Left kidney (tissue), 8 donors: ENCODE measurements at places on chromosomes 2 and 18. TPM values are rescaled to one million over a fixed set of nuclear protein-coding genes. Genes with fewer than 3 reads are reported as not detected.

GRCh38 chr2:171729952-171730317 lies 42.7 kb downstream of the DYNC1I2 start:
- DNase-seq: no peak

DNA sequence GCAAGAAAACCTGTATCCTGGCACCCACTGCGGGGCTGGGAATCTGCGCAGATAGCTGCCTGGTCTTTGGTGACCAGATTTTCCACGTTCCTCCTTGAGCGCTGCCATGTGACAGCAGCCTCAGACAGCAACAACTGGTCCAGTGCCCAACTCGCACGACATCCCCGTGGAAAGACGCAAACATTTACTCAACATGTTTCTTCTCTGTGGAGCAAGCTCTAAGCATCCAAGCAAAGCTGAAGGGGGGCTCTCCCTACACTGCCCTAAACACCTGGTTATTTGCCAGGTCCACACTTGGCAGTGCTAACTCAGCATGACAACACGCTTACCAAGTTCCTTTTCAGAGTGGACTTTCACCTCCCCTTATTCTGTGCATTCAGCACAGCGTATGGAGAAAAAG lies 11.3 kb downstream of the ZNF516 start:
- DNase-seq: no peak

GRCh38 chr2:183993052-183993451 lies 605.3 kb upstream of the ZNF804A start:
- DNase-seq: no peak

DNA sequence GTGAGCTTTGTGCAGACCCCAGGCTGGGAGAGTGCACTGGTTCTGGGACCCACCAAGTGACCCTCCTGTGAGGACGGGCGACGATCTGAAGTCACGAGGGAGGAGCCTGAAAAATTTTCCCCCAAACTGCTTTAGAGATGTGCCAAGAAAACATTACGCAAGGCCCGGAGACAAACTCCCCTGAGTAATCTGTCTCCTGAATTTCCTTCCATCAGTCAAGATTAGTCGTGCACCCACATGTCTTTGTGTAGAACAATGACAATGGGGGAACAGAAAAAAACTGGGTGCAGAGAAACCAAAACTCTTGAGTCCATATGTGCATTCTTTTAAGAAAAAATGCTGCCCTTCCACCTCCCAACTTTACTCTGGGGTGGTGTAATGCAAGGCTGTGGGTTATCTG lies 12.6 kb upstream of the NCK2 start:
- DNase-seq: no peak

GRCh38 chr18:44771572-44771955 lies 90.9 kb downstream of the SETBP1 start:
- no peak for DNase-seq

DNA sequence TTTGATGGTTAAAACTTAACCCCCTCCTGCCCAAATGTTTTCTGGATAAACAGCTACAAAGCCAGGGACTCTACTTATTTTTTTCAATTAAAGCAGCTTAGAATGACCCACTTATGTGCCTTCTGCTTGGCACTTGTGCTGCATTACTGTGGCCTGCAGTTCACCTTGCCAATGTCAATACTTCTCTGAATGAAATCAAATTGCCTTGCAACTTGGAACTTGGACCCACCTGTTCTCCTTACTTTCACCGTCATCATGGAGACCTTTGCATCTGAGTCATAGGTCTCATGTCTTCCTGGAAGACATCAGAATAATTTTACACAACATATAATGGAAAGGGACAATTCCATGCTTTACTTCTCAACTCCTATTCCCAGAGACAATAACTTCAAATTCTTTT lies 92.1 kb upstream of the FHL2 start:
- no peak for DNase-seq

- no peak for DNase-seq
Measured at GRCh38 chr18:36535202-36535935, 237.9 kb downstream of the FHOD3 start.

GRCh38 chr2:71361631-71362030 lies 30.0 kb downstream of the ZNF638 start:
- DNase-seq: no peak

GRCh38 chr2:17792515-17792914 lies 23.7 kb upstream of the MSGN1 start:
- no peak for DNase-seq

GRCh38 chr2:120866483-120867140 lies 130.9 kb downstream of the GLI2 start:
- DNase-seq: no peak

DNA sequence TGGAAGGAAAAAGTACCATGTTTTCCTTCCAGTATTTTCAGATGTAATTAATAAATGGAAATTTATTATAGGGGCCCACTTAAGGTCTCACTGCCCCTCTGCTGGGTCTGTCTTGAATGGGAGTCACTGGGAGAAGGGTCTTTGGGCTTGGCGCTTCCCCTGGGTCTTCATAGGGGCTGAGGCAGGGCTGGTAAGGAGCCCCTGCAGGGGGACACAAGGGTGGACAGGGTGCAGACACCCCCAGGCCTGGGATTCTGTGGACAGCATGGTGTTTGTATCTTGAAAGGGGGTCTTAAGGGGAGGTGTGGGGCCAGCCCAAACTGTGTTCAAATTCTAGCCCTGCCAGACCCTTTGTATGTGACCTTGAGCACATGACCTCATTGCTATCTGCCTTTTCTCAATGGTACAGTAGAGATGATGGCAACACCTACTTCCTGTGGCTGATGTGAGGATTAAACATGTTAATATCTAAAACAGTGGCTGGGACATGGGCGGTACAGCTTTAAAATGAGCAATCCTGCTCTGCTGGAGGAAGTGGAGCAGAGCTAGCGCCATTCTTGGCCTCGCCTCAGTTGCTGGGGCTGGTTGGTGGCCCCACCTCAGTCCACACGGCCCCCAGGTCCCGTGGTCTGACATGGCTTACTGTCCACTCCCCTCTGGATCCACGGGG lies 71.6 kb downstream of the GNAL start:
- DNase-seq: no peak

- DNase-seq: peak; percentile 39
Measured at GRCh38 chr2:66495788-66496640, 61.1 kb downstream of the MEIS1 start.

GRCh38 chr18:6994771-6995430 lies 122.7 kb downstream of the LAMA1 start:
- DNase-seq: no peak

DNA sequence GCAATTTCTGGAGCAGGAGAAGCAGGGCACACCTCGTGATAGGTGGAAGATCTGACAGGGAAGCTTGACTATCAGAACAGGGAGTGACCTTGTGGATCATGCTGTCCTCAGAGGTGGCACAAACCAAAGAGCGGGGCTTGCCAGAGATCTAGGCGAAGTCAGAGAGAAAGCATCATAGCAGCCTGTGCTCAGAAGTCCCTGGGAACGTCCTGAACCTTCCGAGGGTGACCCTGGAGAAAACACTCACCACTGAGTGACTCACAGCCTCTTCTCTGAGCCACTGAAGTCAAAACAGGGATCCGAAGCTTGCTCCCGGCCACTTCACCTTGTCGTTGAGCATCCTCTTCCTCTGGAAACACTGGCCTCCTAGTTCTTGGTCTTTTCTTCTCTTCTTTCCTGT lies 56.7 kb downstream of the IL1R2 start:
- DNase-seq: no peak

- DNase-seq: no peak
Measured at GRCh38 chr2:110120171-110121051, 4.8 kb upstream of the MALL start.

DNA sequence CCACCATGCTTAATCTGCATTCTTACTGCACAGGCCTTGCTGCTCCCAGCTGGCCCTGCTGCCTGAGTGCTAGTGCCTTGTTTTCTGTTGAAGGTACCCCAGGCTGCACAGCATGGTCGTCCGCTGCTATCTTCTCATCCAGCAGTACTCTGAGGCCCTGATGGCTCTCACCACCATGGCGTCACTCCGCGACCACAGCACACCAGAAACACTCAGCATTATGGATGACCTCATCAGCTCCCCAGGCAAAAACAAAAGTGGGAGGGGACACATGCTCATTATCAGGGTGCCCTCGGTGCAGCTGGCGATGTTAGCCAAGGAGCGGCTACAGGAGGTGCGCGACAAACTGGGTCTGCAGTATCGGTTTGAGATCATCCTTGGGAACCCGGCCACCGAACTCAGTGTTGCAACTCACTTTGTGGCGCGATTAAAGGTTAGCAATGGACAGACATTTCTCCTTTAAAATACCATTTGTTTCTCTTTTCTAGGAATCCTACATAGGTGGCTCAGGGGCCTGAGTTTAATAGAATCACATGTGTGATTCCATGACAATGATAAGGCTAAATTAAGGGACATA lies 110.5 kb downstream of the ESCO1 start:
- DNase-seq: no peak

DNA sequence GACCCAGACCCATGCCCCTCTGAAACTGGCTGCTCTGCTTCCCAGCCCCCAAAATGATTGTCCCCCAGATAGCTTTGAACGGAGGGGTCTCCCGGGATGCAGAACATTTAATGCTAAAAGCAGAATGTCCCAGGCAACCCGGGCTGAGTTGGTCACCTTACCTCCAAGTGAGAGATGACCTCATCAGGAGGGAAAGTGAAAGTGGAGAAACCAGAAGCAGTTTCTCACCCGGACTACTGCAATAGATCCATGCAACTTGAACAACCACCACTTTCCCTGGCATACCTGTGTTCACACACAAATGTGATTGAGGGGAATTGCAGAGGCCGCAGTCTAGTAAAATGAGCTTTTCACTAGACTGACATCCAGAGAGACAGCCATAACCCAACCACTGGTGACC lies 75.3 kb upstream of the NPAS2 start:
- DNase-seq: no peak

DNA sequence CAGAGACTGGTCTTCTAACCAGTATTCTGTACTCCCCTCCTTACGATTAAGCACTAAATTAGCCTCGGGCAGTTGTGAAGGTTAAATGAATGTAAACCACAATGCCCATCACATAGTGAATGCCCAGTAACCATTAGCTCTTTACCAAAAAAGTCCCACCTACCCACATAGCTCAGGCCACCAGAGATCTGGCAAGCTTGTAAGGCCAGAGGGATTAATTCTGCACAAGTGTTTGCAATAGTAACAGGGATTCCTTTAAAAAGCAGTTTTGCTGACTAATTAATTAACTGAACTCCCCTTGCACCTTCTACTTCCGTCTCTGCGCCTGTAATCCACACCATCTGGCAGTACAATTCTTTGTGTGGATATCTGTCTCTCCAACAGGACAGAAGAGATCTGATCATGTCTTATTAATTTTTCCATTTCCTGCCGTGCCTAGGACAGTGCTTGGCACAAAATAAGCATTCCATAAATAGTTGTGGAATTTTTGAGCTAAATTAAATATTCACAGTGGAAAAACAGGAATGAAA lies 36.2 kb upstream of the IGFBP2 start:
- DNase-seq: no peak

DNA sequence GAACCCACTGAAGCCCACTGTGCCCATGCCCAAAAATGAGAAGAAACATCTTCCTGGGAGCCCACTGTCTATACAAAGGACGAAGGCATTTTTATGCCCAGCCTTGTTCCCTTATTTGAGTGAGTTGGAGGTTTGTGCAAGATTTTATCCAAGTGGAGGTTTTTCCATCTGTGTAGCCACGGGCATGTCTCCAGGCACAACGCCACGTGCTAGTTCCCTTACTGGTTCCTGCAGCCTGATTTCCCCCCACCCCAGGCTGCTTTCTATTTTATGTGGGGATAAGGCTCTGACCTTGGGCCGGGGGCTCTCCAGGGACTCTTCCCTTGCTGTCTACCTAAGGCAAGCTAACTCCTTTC lies 22.2 kb upstream of the TXNL4A start:
- no peak for DNase-seq

DNA sequence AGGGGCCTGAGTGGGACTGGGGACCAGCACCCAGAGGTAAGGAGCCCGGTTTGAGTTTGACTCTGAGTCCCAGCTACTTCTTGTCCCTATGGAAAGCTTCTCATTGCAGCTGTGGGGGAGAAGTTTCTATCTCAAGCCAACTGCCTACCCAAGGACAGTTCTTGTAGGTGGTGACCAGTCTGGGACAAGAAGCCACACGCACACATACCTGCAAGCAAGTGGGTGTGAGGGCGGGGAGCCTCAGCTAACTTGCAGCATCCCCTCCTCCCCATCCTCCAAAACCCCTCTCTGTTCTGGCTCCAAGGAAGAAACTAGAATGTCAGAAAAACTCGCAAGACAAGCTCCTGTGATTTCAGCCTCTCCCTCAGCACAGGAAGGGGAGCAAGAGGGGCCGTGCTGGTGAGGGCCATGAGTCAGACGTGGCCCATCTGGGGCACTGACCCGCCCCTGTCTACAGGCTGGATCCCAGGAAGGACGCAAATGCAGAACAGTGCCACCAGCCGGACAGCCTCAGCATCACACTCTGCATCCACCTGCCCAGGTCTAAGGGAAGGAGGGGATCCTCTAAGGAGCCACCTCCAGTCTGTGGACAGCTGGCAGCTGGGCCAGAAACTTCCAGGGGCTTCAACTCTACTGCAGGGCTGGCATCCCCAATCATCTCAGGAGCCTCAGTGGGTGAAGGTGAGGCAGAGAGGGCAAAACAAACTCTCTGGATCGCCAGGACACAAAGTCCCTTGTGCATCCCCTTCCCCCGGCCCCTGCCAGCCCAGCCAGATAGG lies 103.4 kb downstream of the TNS1 start:
- DNase-seq: peak; percentile 30

- no peak for DNase-seq
Measured at GRCh38 chr2:136057023-136057801, 60.7 kb downstream of the CXCR4 start.

DNA sequence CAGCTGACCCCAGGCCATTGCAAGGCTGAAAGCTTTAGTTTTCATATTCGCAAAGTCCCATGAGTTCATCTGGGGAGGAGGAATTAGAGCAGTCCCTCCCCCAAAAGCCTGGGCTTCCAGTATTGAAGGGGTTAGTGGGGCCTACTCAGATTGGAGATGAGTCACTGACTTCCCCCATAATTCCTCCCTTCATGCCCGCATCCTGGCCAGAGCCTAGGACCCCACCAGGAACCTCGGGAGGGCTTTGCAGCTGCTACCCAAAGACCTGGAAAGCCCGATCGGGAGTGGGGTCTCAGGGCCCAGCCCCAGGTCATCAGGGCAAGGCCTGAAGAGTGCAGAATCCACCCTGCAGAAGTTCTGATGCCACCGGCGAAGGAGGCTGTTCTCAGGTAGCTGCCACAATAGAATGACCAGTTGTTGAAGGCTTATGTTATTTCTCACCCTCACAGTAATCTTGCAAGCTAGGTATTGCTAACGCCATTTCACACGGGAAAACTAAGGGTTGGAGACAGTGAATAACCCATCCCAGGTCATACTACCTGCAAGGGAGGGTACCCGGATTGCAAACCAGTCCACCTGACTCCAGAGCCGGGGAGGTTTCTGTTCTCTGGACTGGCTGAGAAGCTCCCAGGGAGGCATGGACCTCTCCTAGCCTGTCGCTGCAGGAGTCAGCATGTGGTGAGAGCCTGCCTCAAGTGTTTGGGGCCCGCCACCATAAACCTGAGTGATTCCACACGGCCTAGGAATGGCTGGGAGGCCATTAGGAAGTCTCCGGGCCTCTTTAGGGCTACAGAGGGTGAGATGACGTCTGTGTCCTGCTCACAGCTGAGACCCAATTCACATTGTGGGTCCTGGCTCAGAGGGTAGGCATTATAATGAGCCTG lies 5.8 kb upstream of the ARID5A start:
- no peak for DNase-seq

The SCN7A gene
- polyA plus RNA-seq: 18.5 TPM

The DNAJC5G gene
- polyA plus RNA-seq: 2.0 TPM

The TGFA gene
- polyA plus RNA-seq: 19.4 TPM

The PIGN gene
- 30.3 TPM for polyA plus RNA-seq

The BMP10 gene
- polyA plus RNA-seq: not detected

The ACTG2 gene
- 0.40 TPM for polyA plus RNA-seq

The SLC4A5 gene
- polyA plus RNA-seq: 3.7 TPM

The MAP3K20 gene
- 29.3 TPM for polyA plus RNA-seq

The SERPINB13 gene
- polyA plus RNA-seq: not detected
